PC-3 (cell line): ENCODE measurements at places on chromosomes 1 and 21. TPM values are rescaled to one million over a fixed set of nuclear protein-coding genes. Genes with fewer than 3 reads are reported as not detected.

PLPP3 gene
- total RNA-seq, result 32.8 and 41.0 TPM in 2 replicates

LCE1E gene
- not detected in 2 replicates for total RNA-seq

TMEM269 gene
- total RNA-seq, result 0.11 TPM in 1 of 2 replicates, not detected in the other

DNA sequence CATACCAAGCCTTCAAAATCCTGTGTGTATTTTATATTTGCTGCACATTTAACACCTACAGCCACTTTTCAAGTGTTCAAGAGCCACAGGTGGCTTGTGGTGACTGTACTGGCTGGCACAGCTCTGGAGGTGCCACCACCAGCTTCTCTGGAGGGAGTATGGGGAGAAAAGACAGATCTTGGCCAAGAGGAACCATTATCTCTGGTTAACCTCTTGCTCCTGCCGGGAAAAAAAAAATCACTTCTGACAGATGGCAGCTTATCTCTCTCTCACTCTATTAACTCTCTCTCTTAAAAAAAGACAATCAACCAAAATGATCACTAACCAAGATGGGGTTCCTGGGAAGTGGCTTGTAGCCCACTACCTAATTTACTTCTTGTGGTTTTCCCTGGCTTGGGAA lies 1.2 kb upstream of the RIIAD1 start:
- no peak for DNase-seq
